NCI-H446 treated with DMSO at 0.1 percent for 48 hours (cell line): ENCODE measurements at places on chromosomes 2 and 18.

- no peak for DNase-seq
These were observed 422.0 kb downstream of the CBLN2 start for GRCh38 chr18:72122103-72122502.

GRCh38 chr18:77144046-77144445 lies 11.5 kb upstream of the MBP start:
- DNase-seq = no peak

DNA sequence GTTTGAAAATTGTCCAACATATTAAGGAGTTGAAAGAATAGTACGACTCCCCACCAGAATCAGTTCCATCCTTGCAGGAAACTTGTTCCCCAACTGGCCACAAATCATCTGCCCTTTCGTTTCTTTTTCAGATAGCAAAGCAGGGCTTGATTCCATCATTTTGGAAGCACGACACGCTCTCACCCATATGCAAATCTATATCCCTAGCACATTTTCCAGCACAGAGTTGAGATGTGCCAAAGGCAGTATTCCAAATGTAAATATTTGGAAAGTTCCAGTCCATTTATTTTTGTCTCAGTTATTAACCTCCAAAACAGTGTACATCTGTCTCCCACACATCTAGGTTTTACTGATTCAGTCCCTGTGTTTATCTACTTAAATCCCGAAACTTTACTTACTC lies 128.8 kb upstream of the BCL2L11 start:
- no peak for DNase-seq

DNA sequence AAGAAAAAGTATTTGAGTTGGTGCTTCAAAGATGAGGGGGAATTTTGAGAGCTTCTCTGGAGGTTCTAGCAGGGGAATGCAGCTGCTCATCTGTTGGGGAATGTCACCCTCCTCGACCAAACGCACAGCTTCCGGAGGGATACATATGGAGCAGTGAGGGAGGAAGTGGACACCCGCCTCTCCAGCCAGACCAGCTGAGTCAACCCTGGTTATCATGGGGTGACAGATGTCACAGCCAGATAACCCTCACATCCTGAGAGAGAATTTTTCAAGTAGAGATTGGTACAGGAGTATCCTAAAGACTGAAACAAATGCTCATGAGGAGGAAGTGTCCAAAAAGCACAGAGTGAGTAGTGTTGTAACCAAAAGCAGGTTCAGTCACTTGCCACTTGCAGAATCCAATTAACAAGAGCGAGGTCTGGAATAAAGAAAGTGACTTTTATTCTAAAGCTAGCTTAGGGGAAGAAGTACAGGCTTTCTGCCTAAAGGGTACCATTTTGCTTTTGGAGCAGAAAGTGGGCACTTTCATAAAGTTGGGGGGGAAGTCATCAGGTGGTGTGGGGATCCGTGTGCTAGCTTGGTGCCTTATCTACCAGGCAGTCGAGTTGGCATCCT lies 395.2 kb downstream of the RAD51AP2 start:
- no peak for DNase-seq

DNA sequence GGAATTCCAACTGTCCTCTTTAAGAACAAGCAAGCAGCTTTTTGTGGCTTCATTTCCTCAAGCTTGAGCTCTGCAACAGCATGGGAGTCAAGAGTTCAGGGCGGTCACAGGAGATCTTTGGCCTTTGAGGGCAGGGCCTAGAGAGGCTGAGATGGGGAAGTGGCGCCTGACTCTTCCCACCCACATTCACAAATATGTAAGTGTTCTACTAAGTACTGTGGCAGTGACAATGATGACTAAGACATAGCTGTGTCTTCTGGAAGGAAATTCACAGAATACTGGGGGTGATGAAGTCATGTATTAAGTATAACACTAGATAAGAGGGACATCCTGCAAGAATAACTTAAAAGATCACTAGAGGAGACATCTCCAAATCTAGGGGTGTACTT lies 15.0 kb downstream of the RND3 start:
- DNase-seq = no peak

DNA sequence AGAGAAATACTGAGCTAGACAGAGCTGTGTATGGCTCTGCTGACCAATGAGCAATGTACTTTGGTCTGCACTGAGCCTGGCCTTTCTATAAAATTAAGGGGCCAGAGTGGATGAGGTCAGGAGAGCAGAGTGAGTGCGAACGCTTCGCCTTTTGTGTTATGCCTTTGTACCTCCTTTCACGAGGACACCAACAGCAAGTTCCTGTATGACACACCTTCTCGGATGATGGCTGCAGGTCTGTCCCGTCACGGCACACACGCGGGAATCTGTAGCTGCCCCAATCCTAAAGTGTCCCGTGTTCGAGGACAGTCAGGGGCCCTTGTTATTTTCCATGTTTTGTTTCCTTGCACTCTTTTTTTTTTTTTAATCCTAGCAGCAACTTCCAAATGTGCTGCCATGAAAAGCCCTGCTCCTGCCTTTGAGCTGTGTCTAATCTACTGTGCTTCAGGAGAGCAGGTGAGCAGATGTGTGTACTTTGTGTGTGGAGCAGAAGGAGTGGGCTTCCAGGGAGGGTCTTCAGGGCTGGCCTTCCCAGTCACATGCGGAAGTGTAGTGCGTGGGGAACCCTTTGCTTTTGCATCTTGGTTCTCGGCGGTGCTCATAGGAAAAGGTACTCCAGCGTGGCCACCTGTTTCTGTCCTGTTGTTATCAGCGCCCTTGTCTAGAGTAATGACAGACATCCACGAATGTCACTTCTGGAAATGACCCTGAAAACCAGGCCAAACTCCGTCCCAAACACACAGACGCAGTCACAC lies 213.2 kb downstream of the NDUFA10 start:
- no peak for DNase-seq

GRCh38 chr18:13051159-13051558 lies 60.0 kb downstream of the CEP192 start:
- DNase-seq = no peak

GRCh38 chr2:204205082-204205481 lies 268.5 kb downstream of the ICOS start:
- DNase-seq = no peak

- no peak for DNase-seq
These were observed 25.8 kb downstream of the CASP10 start for GRCh38 chr2:201208563-201209252.

DNA sequence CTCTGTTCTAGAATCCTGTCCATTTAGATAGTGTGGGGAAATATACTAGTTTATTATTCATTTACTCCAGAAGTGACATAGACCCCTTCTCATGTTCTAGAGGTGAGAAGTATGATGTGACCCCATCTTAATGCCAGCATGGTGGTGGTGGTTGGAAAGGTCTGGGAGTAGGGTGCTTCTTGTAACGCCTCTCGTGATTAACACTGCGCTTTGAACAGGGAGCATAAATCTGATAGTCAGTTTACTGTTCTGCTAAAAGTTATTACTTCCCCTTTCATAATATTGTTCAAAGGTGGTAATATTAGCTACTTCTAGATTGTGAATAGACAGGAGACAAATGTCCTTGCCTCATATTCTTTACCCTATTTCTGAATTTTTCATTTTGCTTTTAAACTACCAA lies 35.6 kb downstream of the EHBP1 start:
- no peak for DNase-seq

DNA sequence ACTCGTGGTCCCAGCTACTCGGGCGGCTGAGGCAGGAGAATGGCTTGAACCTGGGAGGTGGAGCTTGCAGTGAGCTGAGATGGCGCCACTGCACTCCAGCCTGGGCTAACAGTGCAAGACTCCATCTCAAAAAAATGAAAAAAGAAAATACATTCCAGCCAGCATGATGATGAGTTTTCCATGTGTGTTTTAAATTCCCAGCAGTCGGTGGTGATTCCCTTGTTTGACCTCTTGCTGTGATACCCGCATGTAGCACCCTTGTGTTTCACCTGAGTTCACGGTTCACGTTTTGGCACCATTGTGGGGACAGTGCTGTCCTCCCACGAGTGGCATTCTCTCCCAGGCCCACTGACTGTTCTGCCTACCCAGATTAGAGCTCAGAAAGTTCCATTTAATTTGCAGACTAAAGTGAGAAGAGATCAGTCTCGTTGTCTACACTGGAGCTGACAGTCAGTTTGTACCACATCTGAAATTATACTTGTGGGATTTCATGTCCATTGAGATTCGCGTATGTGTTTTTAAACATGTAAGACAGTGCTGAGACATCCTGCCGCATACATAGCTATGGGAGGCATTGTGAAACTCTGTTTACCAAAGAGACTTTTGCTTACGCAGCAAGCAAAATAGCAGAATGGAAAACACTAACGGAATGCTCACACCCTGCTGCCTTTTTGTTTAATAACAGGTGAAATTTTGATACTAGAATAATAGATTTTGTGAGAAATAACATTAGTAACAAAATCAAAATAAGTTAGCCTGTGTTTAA lies 157.1 kb downstream of the GBX2 start:
- DNase-seq = no peak

DNA sequence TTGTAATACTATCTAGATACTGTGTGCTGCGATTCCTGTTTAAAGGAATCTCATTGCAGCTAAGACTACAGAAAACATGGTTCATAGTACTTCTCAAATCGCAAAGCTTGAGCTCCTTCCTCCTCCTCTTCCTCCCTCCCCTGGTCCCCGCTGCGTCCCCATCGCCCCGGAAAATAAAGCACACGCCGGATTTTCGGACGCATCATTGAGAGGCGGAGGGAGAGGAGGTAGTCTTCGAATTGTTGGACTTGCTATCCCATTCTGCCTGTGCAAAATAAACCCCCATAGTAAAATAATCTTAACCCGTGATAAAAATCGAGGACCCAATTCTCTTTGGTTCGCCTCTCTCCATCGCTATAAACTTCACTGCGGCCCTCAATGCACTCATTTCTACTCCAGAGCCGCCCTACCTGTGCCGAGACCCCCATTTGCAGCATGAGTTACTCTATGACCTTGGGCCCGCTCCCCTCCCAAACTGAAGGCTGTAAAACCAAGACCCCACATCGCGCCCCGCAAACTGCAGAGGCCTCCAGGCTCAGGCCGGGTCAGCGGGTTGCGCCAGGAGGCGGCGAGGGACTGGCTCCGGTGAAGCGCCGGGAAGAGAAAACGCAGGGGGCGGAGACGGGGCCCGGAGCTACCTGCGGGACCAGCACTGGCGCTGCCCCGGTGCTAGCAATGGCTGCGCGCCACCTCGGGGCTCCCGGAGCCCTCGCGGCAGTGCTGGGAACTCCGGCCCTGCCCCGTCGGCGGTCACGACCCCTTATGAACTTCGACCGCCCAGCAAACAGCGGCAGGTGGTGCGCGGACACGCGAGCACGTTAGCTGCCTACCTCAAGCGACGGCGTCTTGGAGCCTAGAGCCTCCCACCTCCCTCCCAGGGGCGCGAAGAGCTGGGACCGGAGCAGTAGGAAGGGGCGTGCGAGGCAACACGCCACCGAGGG lies 649 bp downstream of the ESCO1 start:
- no peak for DNase-seq

DNA sequence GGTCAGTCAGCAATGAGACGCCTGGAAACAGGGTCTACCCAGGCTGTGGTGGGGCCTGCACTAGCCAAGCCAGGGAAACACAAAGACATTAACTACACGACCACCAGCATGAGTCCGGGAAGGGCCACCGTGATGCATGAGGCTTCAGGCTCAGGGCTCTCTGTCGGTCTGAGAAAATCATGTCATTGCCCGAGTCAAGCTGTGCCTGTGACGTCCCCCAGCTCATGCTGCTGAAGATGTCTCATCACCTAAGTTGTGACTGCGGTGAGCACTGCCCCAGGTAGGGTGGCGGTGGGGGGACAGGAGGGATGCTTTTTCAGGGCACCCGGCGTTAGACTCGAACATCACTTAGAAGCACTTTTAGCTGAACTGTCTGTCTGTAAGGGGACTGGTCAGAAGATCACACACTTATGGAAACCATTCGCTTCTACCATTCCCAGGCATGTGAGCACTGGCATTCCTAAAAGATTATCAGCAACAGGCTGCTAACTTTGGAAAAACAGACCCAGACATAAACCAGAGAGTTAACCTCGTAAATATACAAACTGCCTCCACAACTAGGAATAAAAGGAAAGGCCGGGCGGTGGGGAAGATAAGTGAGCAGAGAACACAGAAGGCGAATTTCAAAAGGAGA lies 234.5 kb downstream of the HDAC4 start:
- DNase-seq = no peak

DNA sequence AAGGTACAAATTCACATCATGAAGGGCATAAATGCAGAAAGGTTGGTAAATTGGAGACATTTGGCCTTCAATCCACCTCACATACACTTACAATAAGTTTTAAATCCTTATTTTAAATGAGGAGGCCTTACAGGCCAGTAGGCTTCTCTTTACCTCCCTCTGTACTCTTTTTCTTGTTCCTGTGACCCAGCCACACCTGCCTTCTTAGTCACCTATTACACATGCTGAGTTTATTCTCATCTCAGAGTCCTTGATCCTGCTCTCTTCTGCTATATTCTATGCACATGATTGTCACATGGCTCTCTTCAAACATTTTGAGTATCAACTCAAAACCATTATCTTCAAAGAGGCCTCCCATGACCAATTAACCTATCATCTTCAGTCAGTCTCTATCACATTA lies 491.5 kb downstream of the SATB2 start:
- no peak for DNase-seq

DNA sequence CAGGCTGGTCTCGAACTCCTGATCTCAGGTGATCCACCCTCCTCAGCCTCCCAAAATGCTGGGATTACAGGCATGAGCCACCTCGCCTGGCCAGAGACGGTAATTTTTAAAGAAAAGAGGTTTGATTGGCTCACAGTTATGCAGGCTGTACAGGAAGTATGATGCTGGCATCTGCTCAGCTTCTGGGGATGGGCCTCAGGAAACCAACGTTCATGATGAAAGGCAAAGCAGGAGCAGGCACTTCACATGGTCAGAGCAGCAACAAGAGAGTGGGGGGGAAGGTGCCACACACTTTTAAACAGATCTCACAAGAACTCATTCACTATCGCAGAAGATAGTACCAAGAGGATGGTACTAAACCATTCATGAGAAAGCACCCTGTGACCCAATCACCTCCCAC lies 38.0 kb upstream of the GPD2 start:
- no peak for DNase-seq

DNA sequence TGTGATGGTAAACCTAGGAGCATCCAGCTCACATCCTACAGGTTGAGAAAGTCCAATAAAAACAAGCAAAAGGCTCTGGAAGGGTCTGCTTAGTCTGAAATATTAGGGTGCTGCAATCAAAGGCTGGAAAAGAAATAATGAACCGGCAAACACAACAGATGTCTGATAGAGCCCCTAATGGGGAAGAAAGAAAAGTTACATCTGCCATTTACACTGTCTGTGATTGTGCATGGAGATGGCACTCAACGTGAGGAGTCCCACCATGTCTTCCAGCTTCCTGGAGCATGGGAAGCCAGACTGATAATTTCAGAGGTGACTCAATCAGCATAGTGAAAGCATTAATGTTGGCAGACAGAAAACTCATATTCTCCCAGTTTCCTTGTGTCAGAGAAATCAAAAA lies 307.8 kb downstream of the EPHA4 start:
- no peak for DNase-seq

GRCh38 chr2:66596256-66596655 lies 161.3 kb downstream of the MEIS1 start:
- no peak for DNase-seq

- no peak for DNase-seq
These were observed 377.9 kb downstream of the TMEM182 start for GRCh38 chr2:103139628-103140268.

- DNase-seq = no peak
These were observed 3.5 kb downstream of the CTDP1 start for GRCh38 chr18:79682894-79683625.
